NT2/D1 (cell line): ENCODE measurements at places on chromosomes 2 and 18.

DNA sequence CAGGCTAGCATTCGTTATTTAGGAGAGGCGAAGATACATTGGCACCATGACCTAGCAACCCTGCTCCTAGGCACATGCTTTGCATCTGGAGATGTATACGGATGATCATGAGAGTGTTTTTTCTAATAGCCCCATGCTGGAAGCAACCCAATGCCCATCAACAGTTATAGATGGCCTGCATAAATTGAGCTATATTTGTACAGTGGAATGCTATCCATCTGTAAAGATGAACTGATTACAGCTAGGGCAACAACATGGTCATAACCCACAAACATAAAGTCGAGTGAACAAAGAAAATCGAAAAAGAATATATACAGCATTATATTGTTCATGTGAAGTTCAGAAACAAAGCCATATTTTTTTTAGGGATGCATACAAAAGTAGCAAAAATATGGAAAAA, 20.6 kb upstream of the CHRNA1 start:
- no peak for DNase-seq

GRCh38 chr2:42072349-42073118, 24.7 kb downstream of the PKDCC start:
- DNase-seq: no peak

- no peak for DNase-seq
Observed at GRCh38 chr2:47070920-47071824, 83.9 kb downstream of the STPG4 start.

DNA sequence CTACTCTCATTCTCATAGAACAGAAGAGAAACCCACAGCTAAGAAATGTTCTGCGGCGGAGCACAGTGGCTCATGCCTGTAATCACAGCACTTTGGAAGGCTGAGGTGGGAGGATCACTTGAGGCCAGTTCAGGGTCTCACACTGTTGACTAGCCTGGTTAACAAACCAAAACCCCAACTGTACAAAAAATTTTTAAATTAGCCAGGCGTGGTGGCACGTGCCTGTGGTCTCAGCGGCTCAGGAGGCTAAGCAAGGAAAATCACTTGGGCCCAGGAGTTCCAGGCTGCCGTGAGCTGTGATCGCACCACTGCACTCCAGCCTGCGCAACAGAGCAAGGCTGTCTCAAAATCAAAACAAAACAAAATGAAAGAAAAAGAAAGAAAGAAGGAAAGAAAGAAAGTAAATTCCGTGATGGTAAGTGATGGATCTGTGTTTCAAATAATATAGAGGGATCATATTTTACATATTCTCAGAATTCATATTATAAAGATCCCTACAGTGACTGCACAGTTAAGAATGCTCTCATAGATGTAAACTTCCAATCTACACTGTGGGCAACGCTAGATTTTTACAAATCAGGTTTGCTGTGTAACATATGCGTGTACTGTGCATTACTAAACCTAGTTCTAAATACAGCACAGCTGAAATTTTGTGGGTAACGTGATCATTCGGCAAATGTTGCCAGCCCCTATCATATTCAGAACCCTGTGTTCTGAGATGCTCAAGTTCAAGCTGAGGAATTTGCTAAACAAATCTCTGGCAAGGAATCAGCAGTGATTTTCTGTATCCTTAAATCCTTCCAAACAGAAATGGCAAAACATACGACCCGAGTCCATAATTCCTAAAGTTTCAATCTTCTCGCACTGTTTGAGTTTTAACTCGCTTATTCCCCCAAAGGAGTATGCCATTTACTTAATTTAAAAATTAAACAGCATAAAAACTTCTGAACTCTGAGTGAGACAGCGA, 1.2 kb upstream of the RAB12 start:
- no peak for DNase-seq

DNA sequence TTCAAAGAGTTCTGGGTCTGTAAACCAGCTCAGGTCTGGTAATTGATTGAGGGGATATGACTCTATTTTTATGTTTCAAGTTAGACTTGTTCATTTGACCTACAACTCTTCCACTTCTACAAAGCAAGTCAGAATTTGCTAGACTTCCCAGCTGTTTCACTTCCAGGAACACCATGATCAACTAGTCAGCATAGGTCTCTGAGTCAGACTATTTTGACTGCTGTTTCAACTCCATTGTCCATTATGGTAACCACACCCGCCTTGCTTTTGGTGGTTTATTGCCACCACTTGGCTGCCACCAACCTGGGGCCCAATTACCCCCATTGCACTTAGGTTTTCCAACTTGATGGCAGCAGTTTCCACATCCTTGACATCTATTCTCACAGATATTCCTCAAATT, 116.6 kb downstream of the LAMA3 start:
- no peak for DNase-seq

GRCh38 chr2:169977530-169977929, 150.3 kb downstream of the UBR3 start:
- DNase-seq: no peak

DNA sequence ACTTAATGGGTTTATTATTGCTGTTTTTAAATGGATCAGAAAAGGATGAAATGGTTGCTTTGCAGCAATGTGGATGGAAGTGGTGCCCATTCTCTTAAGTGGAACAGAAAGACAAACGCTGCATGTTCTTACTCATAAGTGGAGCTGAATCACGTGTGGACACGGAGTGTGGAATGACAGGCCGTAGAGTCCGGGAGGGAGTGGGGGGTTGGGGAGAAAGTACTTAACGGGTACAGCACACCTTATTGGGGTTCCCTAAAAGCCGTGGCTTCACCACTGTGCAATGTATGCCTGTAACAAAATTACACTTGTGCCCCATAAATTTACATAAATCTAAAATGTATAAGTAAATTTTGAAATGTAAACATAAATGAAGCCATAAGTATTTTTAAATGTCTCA, 64.0 kb upstream of the CTDP1 start:
- no peak for DNase-seq

GRCh38 chr2:232300894-232301387, 77.6 kb upstream of the ALPP start:
- DNase-seq: no peak

GRCh38 chr2:180473456-180473855, 466.4 kb upstream of the CWC22 start:
- no peak for DNase-seq

DNA sequence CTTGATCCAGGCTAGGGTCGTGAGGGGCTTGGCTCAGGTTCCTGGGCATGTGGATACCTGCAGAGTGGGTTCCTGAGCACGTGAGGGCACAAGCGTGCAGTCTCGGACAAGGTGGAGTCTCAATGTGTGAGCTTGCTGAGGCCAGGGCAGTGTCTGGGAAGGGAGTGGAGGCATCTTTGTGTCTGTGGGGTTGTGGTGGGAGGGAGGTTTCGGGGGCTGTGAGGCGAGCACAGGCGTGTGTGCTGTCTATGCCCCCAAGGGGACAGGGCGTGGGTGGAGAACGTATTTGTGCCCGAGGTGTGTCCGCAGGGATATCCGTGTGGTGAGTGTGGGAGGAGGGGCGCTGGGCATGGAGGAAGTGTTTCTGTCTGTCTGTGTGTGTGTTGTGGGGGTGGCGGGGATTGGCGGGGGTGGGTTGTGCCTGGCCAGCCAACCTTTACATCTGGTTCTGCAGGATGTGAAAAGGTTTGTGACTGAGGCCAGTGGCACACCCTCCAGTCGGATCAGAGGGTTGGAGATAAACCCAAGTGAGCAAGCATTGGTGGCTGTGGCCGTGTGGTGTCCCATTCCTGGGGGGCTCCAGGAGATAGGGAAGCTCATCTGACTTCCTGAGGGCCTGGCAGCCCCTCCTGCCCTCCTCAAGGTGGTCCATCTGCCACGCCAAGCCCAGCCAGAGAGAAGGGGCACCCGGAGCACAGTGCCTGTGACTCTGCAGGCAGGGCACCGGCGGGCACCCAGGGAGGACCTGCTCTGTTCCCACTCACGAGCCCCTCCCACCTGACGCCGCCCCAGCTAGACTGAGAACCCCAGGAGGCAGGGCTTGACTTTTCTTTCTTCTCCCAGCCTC, 57.1 kb downstream of the ZFP36L2 start:
- DNase-seq: no peak

DNA sequence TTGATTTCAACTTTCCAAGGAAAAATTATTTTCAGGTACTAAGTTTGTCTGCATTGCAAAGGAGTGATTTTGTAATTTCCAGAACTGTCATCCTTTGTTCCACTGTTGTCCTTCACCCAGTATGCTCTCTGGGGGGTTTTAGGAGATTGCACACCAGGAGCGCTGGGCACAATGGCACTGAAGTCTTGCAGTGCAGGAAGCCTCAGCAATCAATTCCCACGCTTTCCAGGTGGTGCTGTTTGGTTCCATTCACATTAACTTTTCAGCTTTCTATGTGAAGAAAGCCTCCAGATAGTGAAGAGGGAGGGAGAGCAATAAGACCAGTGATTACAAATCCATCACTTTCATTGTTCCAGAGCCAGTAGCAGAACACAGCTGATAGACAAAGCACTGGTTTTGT, 344.0 kb upstream of the VWC2L start:
- DNase-seq: no peak

DNA sequence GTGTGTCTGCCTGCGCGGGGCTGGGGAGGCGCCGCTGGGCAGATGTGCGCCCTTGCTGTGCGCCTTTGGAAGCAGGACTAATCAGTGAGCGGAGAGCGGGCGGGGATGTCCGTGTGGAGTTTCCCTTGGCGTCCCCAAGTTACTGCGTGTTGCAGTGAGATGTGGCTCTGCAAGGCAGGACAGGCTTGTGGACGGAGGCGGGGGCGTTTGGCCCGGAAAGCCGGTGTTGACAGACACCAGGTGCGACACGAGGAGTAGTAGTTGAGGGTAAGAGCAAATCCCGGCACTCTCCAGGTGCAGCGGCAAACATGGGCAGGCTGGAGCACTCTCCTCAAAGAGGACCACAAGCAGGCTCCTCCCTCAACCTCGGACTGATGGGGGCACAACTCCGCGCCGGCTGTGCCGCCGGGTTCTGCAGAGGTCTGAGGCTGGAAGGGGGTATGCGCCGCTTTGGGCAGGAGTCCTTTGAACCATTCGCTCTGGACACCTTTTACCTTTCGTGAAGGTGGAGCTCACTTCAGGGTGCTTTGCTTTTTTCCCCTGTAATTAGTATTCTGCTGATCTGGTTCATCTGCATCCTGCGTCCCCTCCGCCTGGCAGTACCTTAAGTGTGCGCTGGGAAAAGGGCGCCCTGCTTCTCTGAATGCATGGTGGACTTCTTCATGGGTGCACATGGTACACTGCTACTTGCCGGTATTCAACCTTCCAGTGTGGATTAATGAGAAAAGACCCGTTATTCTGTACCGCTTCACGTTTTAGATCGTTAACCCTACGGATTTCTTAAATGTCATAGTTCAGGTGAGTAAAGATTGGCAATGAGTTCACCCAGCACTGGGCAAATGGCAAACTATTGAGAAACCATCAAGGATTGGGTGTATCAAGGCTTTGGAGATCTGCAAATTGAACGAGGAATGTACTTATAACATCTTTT, 608 bp downstream of the CDH7 start:
- no peak for DNase-seq

DNA sequence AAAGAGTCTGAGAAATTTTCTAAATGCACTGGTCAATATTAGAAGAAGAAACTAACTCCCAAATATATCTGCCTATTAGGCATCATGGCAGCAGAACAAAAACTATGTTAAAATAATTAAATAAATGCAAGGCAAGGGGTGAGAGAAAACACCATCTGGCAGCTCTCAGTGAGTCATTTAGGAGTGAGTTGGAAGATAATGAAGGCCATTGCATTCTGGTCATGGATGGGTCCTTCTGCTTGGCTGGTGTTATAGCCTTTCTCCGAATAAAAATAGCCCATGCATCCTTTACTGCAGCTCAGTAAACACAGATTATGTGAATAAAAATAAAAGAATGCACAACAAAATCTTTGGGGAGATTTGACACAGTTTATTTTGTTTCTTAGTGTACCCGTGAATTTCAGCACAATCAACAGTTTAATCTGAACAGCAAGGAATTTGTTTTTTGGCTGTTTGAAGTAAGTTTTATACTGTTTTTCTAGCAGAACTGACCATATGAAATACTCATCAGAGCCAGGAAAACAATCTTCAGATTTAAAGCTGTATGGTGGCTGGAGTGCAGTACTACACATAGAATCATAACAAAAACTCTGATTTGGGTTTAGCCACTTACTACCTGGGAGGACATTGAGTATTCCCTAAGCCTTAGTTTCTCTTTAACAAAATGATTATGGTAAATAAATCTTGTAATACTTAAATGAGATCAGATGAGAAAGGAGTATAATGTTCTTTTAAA, 225.1 kb upstream of the ITGA4 start:
- DNase-seq: no peak

DNA sequence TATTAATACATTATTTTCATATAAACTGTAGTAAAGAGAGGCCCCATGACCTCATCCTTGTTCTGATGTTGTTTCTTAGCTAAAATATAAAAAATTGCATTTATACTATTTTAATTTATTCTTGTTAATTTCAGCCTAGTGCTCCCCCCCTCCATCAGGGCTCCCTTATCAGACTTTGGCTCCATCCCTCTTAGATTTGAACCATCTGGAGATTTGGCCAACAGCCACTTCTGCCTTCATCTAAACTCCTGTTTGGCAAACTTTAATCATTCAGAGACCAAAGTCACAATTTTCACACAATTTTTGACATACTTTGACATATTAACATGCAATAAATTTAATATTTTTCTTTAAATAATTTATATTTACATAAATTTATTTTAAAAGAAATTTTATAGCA, 569.3 kb downstream of the TDRD15 start:
- DNase-seq: no peak
